ENCODE measurements at places on chromosomes 5 and 9. TPM values are rescaled to one million over a fixed set of nuclear protein-coding genes. Genes with fewer than 3 reads are reported as not detected.

FPGS gene
- total RNA-seq, result 212 TPM

TMEM174 gene
- not detected for total RNA-seq

RIGI gene
- 9.4 TPM for total RNA-seq

RNF183 gene
- total RNA-seq, result under 0.01 TPM

DNAH5 gene
- total RNA-seq, result 0.27 TPM

All from hematopoietic multipotent progenitor cell (in vitro differentiated cells).